Progenitor cell of endocrine pancreas (in vitro differentiated cells): ENCODE measurements at places on chromosomes 7 and 10. TPM values are rescaled to one million over a fixed set of nuclear protein-coding genes. Genes with fewer than 3 reads are reported as not detected.

DNA sequence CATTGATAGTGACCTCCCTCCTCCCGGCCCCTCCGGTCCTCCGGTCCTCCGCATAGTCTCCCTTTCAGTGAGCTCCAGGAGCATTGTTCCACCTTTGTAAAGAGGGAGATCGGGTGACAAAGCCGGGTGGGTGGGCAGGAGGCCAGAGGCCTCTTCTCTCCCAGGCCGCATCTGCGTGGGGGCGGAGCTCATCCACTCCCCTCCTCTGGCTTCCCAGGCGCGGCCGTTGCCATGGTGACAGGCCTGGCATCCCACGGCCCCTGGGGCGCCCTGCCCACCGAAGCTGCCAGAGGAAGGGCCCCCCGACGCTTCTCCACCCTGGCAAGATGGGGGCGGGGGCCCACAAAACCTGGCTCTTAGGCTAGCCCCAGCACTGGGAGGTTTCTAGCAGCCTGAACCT is 4.4 kb upstream of the FZD9 start:
- no peak for DNase-seq

GRCh38 chr10:78614267-78614666 is 454.5 kb upstream of the ZMIZ1 start:
- DNase-seq: no peak

- no peak for DNase-seq
Measured at GRCh38 chr7:157404845-157405481, 68.2 kb downstream of the DNAJB6 start.

SFTPD gene
- total RNA-seq: 0.29 and 0.40 TPM in 2 replicates

DNA sequence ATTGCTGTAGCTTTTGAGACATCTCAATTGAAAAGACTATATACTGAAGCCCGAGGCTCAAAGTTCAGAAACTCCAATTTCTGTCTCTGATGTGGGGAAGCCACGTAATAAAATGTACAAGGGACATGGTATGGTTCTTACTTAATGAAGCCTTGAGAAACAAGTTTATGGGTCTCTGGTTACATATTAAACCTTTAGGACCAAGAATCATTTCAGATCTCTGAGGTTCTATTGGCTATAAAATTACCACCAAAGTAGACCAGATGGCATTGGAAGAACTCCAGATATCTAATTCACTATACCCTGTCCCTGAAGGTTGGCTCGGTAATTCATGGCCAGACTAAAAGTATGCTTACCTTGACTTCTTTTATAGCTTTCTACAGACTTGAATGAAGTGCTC is 23.7 kb downstream of the STAMBPL1 start:
- DNase-seq: no peak

- no peak for DNase-seq
Measured at GRCh38 chr10:15442056-15442455, 71.0 kb upstream of the FAM171A1 start.

DNA sequence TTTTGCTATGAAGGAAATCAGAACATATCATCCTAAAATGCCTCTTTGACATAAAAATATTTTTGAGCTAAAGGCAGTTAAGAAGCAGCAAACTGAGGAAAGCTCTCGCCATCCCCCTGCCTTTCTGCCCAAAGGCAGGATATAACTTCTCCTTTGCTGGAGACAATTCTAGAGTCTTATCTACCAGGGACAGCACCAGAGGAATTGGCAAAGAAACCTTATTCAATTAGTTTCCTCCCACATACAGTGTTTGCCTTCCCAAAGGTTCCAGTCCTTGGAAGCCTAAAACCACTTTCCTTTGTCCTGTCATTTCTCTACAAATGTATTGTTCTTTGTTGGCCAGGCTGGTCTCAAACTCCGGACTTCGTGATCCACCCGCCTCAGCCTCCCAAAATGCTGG is 33.7 kb downstream of the MASTL start:
- DNase-seq: no peak

CLRN3 gene
- 2.7 and 3.2 TPM in 2 replicates for total RNA-seq

- DNase-seq: no peak
Measured at GRCh38 chr10:22852712-22853353, 75.0 kb upstream of the ARMC3 start.

DNA sequence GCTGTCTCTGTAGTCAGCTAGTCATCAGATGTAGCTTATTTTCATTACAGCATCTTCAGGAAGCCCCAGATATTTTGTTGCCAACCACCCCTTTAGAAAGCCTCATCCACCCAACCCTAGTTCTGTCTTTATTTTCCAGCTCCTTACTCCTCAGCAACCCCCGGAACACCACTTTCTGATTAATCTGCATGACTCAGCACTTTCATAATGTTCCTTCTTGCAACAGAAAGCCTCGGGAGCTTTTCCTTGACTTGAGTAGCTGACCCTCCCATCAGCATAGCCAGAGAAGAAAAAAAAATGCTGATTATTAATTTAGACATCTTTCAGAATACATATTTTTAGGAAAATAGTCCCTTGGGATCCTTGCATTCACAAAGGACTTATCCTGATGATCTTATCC is 244.0 kb upstream of the CXCL12 start:
- DNase-seq: no peak

DNA sequence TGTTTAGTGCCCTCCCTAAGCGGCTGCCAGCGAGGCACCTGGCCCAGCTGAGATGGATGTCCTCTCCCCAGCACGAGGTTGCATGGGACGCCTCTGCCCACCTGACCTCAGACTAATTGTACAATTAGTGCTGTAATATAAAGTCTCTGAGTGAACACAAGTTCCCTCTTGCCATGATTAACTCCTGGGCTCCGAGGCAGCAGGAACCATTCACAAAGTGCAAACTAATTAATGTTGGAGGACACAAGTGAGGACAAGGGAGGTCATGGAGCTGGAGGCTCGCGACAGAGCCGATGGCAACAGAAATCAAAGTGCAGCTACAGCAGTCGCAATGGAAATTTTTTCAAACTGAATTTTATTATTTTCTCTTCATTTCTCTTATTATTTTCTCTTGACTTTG is 156.6 kb upstream of the ADARB2 start:
- DNase-seq: no peak
